Caco-2 (cell line): ENCODE measurements at places on chromosomes 6 and 20. TPM values are rescaled to one million over a fixed set of nuclear protein-coding genes. Genes with fewer than 3 reads are reported as not detected.
A peak's percentile ranks its signal among the peaks of the same experiment; 100 is the strongest.

- H3K4me3 ChIP-seq, result no peak overlapping the region
- H3K36me3 ChIP-seq, result no peaks in the 10 kb centered on the region
- H3K27ac ChIP-seq, result peak overlapping the region; percentile 5
- no peaks in the 10 kb centered on the region for H3K27me3 ChIP-seq
- no peak for DNase-seq
- H3K4me1 ChIP-seq, result peaks cover 23% of the 10 kb centered on the region
Observed at GRCh38 chr20:19832875-19833274, 74.8 kb downstream of the RIN2 start.

- H3K36me3 ChIP-seq, result no peaks in the 10 kb centered on the region
- peak; percentile 92 for DNase-seq
- H3K27ac ChIP-seq, result peak within 1 kb of the TSS; percentile 61
Observed at GRCh38 chr6:41735427-41736185, at the start of gene TFEB. Gene TFEB (minus strand): TSS chr6:41735608. CDS start chr6:41691213, 44,395 bp downstream.

- no peak overlapping the region for H3K27ac ChIP-seq
- no peaks in the 10 kb centered on the region for H3K36me3 ChIP-seq
Observed at GRCh38 chr6:30947231-30947630, 6.5 kb downstream of the MUCL3 start.

GRCh38 chr6:14799928-14800327 lies 445.9 kb upstream of the JARID2 start:
- no peaks in the 10 kb centered on the region for H3K27me3 ChIP-seq
- H3K4me1 ChIP-seq, result no peaks in the 10 kb centered on the region
- peak; percentile 65 for DNase-seq
- H3K27ac ChIP-seq, result no peak overlapping the region

DNA sequence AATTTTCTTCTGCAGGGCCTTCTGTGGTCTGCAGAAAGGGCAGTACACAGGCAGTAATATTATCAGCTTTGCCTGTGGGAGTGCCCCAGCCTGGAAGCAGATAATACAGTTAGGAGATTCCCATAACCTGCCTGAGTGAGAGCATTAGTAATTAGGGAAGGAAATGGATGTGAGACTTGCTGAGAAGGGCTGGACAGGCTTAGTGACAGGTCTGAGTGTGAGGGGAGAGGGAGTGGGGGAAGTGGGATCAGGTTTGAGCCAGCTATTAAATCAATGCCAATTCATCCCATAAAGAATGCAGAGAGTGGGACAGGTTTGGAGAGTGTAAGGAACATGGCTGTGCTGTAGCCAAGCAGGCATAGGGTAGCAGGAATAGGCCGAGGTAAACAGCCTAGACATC lies 10.1 kb upstream of the CFAP206 start:
- H3K4me1 ChIP-seq, result no peaks in the 10 kb centered on the region
- no peak overlapping the region for H3K4me3 ChIP-seq
- no peaks in the 10 kb centered on the region for H3K36me3 ChIP-seq
- DNase-seq, result no peak
- H3K27ac ChIP-seq, result no peak overlapping the region
- H3K27me3 ChIP-seq, result no peaks in the 10 kb centered on the region

GRCh38 chr6:5082487-5083306 lies 2.4 kb upstream of the PPP1R3G start:
- no peaks in the 10 kb centered on the region for H3K36me3 ChIP-seq
- H3K4me3 ChIP-seq, result no peak overlapping the region
- DNase-seq, result peak; percentile 22

The TRIM31 gene
- 0.70 and 0.74 TPM in 2 replicates for total RNA-seq

The CPNE1 gene
- total RNA-seq, result 815 and 833 TPM in 2 replicates
